Stimulated activated CD8-positive, alpha-beta memory T cell treated with anti-CD3 and anti-CD28 coated beads, Interleukin-4, amount 100 ng/mL, for 4 hours (primary cell): ENCODE measurements at places on chromosomes 11 and 22.

- no peak for DNase-seq
Observed at GRCh38 chr22:45964926-45965527, 11.9 kb downstream of the WNT7B start.

- no peak for DNase-seq
Observed at GRCh38 chr11:33160136-33160535, 1.1 kb downstream of the CSTF3 start.

DNA sequence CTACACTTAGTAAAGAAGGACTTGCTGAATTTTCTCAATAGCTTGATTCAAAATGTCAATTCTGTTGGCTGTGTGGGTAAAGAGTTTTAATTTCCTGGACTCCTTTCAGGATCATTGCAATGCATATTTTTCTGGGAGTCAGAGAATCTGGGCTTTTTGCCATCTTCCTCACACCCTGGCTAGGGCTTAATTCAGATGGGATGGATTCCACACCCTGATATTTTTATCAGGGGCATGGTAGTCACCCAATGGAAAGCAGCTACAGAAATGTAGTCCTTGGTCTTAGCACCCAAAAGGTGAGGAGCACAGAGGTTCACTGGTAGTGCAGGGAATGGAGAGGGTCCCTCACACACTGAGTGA lies 79.3 kb downstream of the SGSM3 start:
- no peak for DNase-seq

- DNase-seq = no peak
Observed at GRCh38 chr11:65593518-65594414, 1.8 kb downstream of the KCNK7 start.

DNA sequence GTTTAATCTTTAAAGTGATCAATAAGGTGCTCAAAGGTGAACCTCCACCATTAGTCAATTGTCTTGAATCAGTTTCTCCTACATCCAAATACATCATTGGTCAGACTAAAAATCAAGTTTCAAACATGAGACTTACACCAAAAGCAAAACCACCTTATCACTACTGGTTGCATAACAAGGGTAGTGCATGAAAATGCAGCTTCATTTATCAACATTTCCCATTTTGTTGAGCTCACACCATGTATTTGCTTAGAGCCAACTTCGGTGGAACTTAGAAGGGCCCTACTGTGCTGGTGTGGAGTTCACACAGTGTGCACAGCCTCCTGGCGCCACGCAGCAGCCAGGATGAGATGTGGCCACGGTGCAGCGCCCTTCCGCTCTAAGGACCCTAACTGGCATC lies 23.1 kb upstream of the PHLDA2 start:
- DNase-seq = no peak

DNA sequence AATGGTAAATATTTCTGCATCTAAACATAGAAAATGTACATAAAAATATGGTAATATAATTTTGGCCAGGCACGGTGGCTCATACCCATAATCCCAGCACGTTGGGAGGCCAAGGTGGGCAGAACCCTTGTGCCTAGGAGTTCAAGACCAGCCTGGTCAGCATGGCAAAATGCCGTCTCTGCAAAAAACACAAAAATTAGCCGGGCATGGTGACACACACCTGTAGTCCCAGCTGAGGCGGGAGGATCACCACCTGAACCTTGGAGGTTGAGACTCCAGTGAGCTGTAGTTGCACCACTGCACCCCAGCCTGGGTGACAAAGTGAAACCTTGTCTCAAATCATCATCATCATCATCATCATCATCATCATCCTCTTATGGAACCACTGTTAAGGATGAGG lies 230.6 kb upstream of the NCAM1 start:
- no peak for DNase-seq

DNA sequence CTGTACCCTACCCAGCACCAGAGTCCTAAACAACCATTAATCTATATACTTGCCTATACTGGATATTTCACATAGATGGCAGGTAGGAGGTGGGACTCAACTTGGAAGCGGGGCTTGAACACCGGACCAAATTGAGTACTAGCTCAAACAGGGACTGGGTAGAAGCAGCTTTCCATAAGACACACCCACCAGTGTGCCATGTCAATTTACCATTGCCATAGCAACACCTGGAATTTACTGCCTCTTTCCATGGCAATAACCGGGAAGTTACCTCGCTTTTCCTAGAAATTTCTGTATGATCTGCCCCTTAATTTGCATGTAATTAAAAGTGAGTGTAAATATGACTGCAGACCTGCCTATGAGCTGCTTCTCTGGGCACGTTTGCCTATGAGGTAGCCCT lies 38.6 kb upstream of the CUL5 start:
- DNase-seq = no peak

DNA sequence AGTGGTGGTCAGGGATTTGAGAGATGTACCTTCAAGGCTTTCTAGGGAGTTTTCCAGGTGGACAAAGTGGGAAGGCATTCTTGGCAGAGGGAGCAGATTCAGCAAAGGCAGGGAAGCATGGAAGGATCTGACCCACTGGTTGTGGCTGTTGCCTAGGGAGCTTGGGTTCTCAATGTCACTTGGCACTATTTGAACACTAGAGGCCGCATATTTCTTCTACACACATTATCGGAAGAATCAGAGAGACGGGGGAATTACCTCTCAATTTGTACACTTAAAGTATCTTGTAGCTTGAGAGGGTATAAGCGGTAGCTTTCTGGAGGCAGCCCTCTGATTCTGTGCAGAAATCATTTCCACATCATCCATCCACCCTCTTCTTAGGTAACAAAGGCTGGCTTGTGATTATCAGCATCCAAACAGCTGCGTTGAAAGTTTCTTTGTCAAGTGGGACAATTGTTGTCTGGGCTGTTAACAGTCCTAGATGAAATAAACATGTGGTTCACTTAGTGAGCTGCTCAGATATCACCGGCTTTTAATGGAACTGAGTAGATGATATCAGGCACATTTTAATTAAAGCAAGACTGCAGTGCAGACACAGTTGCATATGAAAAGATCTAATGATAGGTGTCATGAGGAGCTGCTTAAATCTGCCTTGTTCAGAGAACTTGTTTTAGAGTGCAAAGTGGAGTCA lies 2.6 kb downstream of the NELL1 start:
- DNase-seq = no peak

DNA sequence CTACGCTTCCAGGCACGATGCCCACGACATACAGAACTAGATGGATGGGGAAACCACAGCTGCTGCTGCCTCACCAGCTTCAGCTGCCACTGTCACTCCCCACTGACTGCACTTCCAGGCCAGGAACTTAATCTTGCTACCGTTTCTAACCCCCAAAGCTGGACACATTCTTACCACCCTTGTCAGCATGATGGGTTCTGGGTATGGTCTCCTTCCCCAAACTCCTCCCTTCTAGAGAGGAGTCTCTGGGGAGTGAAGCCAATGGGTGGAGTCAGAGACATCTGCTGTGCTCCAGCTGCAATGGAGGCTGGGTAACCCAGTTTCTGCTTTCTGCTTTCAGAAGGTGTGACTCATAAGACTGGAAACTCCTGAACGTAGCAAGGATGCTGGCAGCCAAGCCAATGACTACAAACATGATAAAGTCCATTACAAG lies 87.0 kb upstream of the THY1 start:
- no peak for DNase-seq
